Stimulated activated CD4-positive, alpha-beta T cell treated with anti-CD3 and anti-CD28 coated beads, Interleukin-12 subunit alpha, Interleukin-12 subunit beta, amount 100 ng/mL, for 48 hours (primary cell): ENCODE measurements at places on chromosomes 5 and 9.

- DNase-seq, result no peak
Observed at GRCh38 chr9:91914937-91915336, 35.1 kb downstream of the ROR2 start.

- no peak for DNase-seq
Observed at GRCh38 chr9:134422301-134423090, 96.2 kb downstream of the RXRA start.

DNA sequence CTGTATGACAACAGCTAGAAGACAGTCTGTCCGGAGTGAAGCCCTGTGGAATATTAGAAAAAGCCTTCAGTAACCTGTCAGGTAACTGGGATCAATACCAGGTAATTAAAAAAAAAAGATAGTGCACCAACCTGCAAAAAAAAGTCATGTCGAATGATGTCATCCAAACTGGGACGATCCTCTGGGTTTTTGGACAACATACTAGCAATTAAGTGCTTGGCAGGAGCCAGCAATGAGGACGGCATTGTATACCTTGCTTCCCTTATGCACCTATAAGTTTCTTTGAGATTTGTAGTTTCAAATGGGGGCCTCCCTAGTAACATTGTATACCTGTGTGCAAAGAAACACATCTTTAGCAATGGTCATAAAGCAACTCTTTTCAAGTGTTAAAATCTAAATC, 2.8 kb downstream of the PLK2 start:
- no peak for DNase-seq

- DNase-seq, result no peak
Observed at GRCh38 chr5:143186623-143187022, 216.9 kb downstream of the NR3C1 start.

DNA sequence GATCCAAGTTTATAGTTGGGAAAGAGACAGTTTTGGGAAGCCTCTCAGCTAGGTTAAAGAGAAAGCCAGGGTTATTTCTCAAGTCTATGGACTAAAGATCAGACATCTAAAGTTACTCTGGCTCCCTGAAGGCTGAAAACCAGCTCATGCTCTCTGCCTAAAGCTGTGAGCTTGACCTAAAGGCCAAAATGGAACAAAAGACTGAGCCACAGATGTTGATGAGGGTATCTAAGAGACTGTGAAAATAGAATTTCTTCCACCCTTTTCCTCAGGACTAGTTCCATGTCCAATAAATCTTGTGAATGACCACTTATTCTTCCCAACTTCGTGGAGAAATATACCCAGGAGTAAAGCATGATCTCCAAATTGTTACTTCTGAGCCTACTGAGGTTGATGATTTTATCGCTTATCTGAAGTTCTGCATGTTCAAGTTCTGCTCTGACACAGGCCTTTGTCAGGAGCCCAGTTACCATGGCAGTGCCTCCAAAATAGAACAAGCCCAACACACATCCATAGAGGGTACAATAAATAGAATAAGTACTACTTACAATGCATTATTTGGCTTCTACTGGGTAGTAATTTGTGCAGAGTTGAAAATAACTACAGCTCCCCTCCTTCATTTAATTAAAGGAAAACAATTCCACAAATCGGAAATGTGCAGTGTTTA, 373.6 kb downstream of the NTRK2 start:
- no peak for DNase-seq

DNA sequence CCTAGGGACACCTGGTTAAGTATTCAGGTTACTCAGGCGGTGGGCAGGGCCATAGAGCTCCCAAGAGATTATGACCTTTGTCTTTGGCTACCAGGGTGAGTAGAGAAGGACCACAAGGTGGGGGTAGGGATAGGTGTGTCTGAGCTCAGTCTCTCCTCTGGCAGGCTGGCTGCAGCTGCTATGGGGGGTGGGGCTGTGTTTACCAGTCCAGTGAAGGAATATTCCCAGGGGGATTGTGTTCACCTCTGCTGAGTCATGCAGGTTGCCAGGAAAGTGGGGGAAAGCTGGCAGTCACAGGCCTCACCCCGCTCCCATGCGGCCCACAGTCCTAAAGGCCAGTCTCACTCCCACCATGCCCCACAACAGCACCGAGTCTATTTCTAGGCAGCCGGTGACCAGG, 53.6 kb upstream of the POU5F2 start:
- DNase-seq, result no peak
